ENCODE measurements at places on chromosomes 16 and 17. TPM values are rescaled to one million over a fixed set of nuclear protein-coding genes. Genes with fewer than 3 reads are reported as not detected.

- DNase-seq = no peak
Observed at GRCh38 chr16:25713785-25714570, 22.2 kb downstream of the HS3ST4 start.

Gene UNC45B
- total RNA-seq = not detected

GRCh38 chr16:82150549-82150948, 19.5 kb downstream of the MPHOSPH6 start:
- DNase-seq = no peak

Gene MAP2K6
- 7.7 TPM for total RNA-seq

- no peak for DNase-seq
Observed at GRCh38 chr17:43767713-43768059, 9.1 kb upstream of the SOST start.

Gene DHODH
- total RNA-seq = 8.0 TPM

Gene IRX6
- total RNA-seq = 0.67 TPM

DNA sequence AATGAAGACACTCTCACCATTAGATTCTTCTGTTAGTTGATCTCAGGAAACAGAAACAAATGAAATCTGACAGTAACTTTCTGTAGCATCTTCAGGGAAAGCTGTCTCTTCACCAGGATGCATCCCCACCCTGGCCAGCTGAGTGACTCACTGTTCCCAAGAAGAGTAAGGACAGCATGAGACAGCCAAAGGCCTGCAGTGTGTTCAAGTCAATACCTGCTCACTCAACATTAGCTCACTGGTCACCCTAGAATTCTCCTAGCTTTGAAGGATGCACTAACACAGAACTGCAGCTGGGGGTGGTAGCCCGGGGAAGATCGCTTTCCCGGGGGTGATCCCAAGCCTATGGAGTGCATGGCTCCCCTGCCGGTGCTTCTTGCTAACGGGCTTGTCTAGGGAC, 28.2 kb upstream of the CLEC18B start:
- DNase-seq = peak; percentile 83

Gene TERB1
- total RNA-seq = 0.28 TPM

GRCh38 chr17:14089179-14089578, 19.9 kb downstream of the COX10 start:
- no peak for DNase-seq

Gene LRRC37B
- 9.2 TPM for total RNA-seq

GRCh38 chr17:82215095-82215971, 2.7 kb upstream of the CCDC57 start:
- DNase-seq = no peak

Gene FOXF1
- 4.3 TPM for total RNA-seq

Gene CACNA1G
- total RNA-seq = 4.4 TPM

- no peak for DNase-seq
Observed at GRCh38 chr17:67157732-67158639, 87.0 kb downstream of the HELZ start.

- DNase-seq = no peak
Observed at GRCh38 chr17:35998018-35998545, 3.3 kb downstream of the CCL15 start.

Gene ASIC2
- total RNA-seq = not detected

DNA sequence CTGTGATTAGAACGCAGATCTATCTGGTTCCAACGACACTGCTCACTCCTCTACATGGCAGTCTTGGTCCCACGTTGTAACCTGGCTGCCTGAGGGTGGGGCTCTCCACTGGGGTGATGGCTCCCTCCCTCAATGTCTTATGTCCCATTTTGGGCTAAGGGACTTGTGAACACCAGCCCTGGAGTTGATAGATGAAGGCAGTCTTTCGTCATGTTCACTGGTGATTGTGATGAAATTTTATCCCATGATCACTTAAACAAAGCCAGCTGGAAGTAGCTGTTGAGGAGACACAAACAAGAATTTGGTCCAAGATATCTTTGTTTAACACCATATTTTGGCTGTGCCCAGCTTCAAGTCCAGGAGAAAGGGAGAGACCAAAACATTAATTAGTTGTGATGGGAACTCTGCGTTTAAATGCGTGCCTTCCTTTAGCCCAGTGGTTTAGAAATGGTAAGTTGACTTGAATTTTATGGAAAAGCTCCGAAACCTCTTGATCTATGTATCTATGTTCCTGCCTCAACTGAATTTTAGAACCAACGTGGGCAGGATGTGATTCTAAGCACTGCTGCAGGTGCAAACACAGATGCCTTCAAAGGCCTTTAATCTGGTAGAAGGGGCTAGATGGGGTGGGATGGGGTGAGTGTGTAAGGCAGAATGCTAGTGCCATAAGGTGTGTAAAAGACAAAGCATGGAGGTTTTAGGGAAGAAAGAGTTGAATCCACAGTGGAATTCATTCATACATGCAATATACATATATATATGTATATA, 186.8 kb upstream of the IRX3 start:
- DNase-seq = no peak

DNA sequence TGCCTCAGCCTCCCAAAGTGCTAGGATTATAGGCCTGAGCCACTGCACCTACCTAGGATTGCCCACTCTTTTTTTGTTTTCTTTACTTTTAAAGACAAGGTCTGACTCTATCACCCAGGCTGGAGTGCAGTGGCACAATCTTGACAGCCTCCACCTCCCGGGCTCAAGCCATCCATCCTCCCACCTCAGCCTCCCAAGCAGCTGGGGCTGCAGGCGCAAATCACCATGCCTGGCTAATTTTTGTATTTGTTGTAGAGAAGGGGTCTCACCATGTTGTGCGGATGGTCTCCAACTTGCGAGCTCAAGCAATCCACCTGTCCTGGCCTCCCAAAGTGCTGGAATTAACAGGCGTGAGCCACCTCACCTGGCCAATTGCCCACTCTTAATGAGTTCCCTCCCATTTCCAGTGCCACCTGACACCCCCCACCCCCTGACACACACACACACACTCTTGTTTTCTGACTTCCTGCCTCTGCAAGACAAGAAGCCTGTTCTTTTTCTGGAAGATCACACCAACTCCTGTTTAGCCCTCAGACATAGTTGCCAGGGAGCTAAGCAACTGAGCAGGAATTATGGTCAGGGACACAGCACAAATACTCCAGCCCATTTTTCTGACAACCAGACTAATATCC, 2.6 kb downstream of the OVCA2 start:
- no peak for DNase-seq

- DNase-seq = peak; percentile 78
Observed at GRCh38 chr17:76517638-76518038, 16.4 kb upstream of the RHBDF2 start.

Gene PRSS22
- total RNA-seq = not detected

DNA sequence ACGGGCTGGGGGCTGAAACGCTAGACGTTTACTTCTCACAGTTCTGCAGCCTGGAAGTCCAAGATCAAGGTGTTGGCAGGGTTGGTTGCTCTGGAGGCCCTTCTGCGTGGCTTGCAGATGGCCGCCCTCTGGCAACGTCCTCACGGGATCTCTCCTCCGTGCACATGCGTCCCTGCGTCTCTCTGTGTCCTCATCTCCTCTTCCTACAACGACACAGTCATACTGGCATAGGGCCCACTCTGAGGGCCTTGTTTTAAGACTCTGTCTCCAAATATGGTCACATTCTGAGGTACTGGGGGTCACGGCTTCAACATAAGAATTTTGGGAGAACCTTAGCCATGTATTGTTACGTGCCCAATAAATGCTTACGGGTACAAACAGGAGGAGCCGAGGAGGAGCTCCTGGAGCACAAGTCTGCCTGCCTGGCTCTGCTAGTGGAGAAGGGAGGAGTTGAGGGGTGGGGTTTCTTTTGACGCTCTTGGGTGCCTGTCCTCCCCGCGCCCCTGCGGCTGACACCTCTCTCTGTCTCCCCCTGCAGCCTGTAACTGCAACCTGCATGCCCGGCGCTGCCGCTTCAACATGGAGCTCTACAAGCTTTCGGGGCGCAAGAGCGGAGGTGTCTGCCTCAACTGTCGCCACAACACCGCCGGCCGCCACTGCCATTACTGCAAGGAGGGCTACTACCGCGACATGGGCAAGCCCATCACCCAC, 141.1 kb downstream of the NTN1 start:
- DNase-seq = no peak

DNA sequence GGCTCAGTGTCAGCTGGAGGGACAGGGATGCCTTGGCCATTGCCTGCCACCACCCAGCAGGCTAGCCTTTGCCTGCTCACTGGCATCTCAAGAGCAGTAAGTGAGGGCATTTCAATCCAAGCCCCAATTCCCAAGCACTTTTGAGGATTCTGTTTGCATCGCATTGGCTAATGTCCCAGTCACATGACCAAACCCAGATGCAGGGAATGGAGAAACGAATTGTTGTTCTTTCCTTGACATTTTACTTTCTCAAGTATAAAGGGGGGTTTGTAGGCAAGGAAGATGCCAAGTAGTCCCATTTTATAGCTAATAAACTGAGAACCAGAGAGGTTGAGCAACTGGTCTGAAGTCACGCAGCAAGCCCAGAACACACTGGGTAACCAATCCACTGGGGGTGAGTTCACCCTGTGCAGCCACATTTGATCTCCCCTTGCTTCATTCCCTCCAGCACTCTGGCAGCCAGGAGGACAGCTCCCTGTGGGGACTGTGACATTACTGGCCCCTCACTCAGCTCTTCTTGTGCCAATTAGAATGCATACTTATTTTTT, 193.8 kb upstream of the CACNG3 start:
- DNase-seq = no peak

DNA sequence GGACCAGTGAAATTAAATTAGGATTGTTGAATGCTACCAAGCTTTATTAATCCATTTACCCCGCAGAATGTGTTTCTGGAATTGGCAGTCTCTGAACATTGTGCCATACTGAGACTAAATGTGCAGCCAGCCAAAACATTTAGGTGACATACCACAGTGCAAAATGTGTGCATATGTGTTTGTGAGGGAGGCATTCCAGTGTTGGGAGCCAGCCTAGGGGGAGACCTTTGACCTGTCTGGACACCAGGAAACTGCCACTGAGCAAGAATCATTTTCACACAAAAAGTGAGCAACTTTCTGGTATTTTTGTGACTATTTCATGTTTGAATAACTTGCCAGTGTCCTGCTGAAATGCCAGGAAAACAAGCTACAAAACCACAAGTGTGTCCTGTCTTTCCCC, 64.7 kb upstream of the SLC12A3 start:
- no peak for DNase-seq

Gene IL34
- 4.3 TPM for total RNA-seq

GRCh38 chr17:12739500-12739899, 49.8 kb upstream of the ARHGAP44 start:
- no peak for DNase-seq

- DNase-seq = no peak
Observed at GRCh38 chr16:4697848-4698291, 4.5 kb downstream of the NUDT16L1 start.

- no peak for DNase-seq
Observed at GRCh38 chr16:24834459-24835335, 11.1 kb upstream of the SLC5A11 start.

Gene EVPL
- 0.33 TPM for total RNA-seq

GRCh38 chr17:70099294-70099693, 24.3 kb downstream of the KCNJ16 start:
- no peak for DNase-seq

Gene SMCR8
- total RNA-seq = 11.9 TPM

GRCh38 chr17:78366109-78366848, 6.4 kb upstream of the SOCS3 start:
- no peak for DNase-seq

Gene FA2H
- total RNA-seq = not detected

DNA sequence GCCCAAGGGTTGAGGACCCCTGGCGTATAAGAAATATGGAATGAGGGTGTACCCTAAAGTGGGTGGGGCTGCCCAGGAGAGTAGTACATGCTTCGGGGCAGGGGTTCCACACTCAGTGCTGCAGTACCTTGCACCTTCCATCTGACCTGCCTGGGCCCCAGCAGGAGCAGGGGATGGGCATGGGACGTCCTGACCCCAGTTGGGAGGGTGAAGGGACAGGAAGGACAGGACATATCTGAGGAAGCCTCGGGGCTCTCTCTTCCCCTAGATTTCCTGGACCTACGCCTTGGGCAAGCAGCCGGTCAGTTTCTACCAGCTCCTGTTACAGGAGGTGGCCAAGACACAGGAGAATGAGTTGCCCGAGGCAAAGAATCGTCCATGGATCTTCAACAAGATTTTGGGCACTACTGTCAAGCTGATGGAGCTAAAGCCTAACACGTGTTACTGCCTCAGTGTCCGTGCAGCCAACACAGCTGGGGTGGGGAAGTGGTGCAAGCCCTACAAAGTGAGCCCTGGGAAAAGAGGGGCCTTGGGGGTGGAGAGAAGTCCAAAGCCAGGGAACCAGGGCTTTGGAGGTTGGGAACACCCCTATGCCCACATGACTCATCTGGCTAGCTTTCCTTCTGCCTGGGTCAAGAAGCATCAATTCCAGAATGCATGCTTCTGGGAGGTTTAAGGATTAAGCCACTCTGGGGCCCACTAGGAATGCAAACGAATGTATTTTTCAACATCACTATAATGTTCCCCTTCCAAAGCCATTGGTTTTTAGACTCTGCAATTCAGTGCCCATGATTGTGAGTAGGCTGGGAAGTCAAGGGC, 7.9 kb downstream of the FNDC8 start:
- DNase-seq = peak; percentile 58

Gene CDR2L
- 26.0 TPM for total RNA-seq

GRCh38 chr17:2724784-2725164, 13.2 kb upstream of the CLUH start:
- no peak for DNase-seq

Gene CCL2
- total RNA-seq = 155 TPM

- DNase-seq = no peak
Observed at GRCh38 chr16:54939029-54939346, 8.3 kb downstream of the IRX5 start.

DNA sequence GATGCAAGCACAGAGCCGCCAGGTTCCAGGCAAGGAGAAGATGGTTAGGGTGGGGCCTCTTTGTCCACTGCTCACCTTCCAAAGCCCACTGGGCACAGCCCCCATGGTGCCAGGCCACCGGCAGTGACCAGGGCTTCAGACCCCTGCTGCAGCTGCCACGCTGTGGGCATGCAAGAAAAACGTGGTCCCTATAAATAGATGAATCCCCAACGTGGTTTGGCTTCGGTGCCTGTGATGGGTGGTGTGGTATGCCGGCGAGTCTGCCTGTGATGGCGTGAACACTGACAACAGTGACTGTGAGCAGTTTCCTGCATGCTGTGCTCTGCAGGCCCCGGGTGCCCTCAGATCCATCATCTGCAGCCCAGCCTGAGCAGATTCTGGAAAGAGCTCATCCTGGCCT, 36.6 kb downstream of the RAB11FIP4 start:
- no peak for DNase-seq

Measured in posterior vena cava (tissue), 2 donors.